Central memory CD8-positive, alpha-beta T cell (primary cell): ENCODE measurements at places on chromosomes 2 and 18.

GRCh38 chr2:223050188-223050587, 1.8 kb upstream of the KCNE4 start:
- DNase-seq, result no peak

DNA sequence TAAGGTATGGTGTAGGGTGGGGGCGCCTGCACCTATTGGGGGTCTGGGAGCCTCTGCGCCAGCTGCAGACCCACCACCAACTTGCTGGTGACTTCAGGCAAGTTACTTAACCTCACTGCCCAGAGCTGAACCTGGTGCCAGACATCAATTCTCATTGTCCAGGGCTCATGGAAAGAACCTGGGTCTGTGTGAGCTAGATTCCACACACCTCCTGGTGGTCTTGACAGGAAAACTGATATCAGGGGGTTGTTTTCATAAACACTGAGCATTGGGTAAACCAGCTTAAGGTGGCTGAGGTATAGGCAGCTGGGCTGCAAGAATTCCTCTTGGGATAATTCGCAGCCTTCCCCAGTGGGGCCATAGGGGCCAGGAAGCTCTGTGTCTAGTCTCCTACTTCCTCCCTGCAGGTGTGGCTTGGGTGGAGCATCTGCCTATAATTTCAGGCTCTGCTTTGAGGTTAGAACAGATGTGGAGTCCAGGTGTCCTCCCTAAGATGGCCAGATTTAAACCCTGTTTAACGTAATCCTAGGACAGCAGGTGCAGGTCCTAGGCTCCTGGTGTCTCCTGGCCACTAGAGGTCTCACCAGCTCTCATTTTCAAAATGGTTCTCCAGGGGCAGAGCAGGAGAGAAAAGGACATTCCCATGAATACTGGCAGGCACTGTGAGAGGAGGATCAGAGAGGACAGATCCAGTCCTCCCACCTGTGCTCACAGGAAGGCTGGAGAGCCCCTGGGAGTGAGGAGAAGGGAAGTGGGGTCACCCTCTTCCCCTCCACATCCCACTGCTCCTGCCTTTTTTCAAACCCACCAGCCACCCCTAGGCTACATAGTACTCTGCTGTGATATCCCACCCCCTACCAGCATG, 100.4 kb upstream of the SMAD2 start:
- DNase-seq, result no peak

DNA sequence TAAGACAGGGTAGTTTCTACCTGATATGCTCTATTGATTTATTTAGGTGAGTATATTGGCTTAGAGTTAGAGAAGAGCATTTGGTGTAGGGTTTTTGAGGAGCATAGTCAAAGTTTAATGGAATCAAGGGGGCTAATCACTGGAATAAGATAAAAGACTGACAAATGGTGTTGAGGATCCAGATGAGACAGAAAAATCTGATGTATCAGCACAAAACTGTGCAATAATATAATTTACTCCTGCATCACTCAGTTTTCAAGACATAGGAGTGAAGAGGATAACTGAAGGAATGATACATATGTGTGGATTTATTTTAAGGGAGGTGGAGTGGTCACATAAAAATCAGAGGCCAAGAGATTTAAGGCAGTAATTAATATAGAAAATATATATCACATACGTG, 339.2 kb downstream of the NYAP2 start:
- no peak for DNase-seq

DNA sequence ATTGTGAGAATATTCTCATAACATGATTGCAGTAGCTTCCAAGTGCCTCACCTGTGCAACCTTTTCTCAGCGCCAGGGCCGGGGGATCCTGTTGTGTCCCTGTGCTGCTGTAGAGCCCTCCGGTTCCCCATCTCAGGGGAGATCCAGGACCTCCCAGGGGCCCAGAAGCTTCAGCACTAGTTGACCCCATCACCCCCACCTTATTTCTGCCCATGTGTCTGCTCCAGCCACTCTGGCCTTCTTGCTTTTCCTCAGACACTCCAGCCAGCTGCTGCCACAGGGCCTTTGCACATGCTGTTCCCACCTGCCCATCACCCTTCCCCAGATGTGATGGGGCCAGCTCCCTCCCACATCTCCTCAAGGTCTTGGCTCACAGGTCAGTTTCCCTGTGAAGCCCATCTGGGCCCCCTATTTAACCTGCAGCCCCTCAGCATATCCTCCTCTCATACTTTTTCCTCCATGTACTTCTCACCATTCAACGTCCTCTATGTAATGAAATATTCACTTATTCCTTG, 226.5 kb downstream of the SEPTIN10 start:
- DNase-seq, result no peak

- no peak for DNase-seq
Measured at GRCh38 chr2:213455316-213456008, 171.2 kb downstream of the SPAG16 start.

DNA sequence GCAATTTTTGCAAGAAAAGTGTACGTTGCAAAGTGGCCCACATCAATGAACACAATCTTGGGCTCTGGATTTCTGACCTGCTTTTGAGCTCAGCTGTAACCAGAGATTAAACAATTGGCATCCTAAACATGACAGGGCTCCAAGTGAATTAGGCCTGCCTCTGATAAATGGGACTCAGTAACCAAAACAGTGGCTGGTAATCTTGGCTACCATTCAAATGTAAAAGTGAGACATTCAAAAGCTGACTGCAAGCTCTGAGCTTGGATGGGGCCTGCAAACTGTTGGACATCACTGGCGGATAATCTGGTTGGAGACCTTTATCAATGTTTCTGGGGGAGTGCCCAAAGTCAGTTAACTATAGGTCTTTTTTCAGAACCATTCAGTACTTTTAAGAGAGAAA, 160.7 kb downstream of the RAB3GAP1 start:
- DNase-seq, result no peak

GRCh38 chr2:192940767-192941166, 746.0 kb upstream of the TMEFF2 start:
- no peak for DNase-seq

DNA sequence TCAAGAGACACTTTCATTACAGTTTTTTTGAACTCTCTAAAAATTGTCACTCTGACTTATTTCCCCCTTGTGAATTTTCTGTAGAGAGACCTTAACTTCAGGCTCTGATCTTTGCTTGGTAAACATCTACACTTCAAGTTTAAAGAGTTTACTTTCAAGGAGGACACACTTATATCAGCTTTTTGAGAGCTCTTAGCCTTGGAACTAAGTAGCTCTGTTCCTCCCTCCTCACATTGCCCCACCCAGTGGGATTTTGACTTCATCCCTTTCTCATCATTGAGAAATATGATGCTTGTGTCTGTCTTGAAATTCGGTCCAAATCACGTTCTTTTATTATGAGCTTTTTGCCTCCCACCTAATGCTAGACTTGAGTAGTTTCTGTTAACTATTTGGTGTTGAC, 433.4 kb upstream of the MEIS1 start:
- DNase-seq, result no peak

- no peak for DNase-seq
Measured at GRCh38 chr18:354003-354402, 86.2 kb upstream of the THOC1 start.

DNA sequence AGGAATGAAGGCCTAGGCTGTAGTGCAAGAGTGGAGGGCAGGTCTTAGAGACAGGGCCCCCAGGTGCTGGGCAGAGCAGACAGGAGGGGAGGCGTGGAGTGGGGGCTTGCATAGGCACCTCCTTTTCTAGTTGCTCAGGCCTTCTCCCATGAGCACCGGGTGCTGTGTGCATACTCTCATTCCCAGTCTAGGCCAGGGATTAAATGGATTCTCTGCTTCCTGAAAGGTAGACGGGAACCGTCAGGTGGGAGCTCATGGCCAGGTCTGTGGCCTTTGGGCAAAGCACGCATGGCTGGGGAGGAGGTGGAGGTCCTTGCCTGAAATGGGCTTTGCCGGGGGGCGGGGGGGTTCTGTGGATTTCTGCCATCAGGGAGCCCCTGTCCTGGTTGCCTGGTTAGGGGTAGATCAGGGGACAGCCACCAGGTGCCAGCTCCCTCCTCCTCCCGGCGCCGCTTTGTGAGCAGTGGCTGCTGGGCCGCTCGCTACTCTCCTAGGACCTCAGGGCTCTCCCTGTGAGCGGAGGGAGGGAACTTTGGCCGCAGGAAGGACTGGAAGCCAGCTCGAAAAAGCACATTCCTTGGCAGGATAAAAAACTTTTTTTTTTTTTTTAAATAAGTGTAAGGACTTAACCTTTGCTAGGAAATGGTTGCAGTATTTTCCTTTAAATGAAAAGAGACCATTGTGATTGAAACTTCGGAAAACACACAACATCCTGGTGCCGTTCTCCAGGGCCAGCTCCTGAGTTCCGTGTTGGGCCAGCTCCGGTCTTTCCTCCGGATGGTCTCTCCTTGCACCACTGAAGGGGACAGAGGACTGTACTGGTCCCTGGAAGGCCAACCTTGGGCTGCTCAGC, 82.8 kb upstream of the HAAO start:
- DNase-seq, result no peak

DNA sequence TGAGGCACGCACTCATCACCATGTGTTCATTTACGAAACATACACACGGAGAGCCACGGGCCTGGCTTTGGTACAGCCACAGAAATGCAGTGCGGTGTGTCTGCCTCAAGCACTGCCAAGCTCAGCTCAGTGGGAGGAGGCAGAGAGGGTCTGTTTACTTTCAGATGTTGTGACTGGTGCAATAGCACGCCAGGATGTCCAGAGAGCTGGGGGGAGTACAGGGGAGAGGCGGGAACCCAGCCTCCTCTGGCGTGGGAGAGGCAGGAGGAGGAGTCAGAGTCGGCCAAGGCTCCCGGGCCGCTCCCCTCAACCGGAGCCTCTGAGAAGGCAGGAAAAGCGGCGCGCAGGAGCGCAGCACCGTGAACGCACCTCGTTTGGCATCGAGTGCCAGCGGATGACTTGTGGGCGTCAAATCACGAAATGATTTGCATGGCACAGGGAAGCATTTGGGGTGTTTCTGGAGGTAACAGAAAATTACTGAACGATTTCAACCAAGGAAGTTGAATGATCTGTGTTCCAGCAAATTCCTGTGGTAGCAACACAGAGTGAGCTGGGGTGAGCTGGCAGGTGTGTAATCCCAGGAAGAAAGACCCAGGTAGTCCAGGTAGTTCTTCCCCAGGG, 143.0 kb downstream of the ZNF516 start:
- no peak for DNase-seq

GRCh38 chr2:224976629-224977525, 65.4 kb downstream of the DOCK10 start:
- no peak for DNase-seq

- no peak for DNase-seq
Measured at GRCh38 chr2:225761396-225761795, 361.9 kb downstream of the NYAP2 start.

DNA sequence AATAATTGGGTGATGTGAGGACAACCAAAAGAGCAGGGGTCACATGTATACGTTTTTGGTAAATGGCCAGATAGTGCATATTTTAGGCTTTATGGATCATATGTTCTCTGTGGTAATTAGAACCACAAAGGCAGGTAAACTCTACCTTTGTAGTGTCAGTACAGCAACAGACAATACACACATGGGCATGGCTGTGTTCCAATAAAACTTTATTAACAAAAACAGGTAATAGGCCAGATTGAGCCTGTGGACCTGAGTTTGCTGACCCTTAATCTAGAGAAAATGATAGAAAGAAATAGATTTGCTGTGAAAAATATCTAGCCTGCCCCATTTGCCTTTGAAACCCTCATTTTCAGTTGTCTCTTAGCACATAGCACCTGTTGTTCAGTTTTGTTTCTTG, 177.2 kb upstream of the CXCR4 start:
- no peak for DNase-seq

DNA sequence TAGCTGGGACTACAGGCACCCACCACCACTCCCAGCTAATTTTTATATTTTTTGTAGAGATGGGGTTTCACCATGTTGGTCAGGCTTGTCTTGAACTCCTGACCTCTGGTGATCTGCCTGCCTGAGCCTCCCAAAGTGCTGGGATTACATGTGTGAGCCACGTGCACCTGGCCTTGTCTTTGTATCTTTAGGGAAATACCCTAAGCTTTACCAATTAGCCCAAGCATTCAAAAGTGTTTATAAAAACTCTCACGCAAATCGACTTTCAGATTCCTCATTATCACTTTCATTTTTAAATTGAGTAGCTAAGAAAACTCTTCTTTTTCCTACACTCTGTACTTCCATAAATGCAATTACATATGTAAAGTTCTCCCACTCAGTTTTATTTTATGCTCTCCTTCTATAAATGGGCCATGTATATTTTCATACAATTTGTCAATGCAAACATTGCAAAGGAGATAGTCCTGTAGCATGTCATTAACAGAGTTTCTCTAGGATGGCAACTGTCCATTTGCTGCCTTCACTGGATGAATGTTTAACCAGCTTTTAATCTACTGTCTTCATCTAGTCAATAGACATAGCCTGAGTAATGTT, 326.2 kb upstream of the LRATD1 start:
- DNase-seq, result no peak

GRCh38 chr2:102424754-102425153, 1.8 kb downstream of the IL18RAP start:
- DNase-seq, result no peak

- no peak for DNase-seq
Measured at GRCh38 chr18:58618822-58619595, 9.9 kb downstream of the ALPK2 start.

- no peak for DNase-seq
Measured at GRCh38 chr2:59885541-59885940, 667.9 kb downstream of the BCL11A start.

DNA sequence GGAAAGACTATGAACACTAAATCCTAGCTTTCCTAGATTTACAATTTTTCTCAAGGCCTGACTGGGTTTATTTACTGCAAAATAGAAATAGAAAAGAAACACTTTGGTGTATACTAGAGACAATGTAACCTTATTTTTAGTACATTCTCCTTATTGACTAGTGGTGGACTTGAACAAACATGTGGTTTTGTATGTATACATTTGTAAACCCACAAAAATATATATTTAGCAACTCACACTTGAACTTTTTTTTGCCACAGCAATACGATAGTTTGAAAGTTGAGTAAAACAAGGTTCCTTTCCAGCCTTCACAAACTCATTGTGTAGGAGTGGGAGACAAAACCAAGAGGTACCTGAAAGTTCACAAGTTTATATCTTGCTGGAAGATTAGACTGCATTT, 1633.4 kb upstream of the LRRTM1 start:
- DNase-seq, result no peak

GRCh38 chr2:103289105-103289725, 527.4 kb downstream of the TMEM182 start:
- no peak for DNase-seq

- DNase-seq, result no peak
Measured at GRCh38 chr2:104703669-104704068, 150.2 kb upstream of the POU3F3 start.
